ENCODE measurements at places on chromosomes 2 and 18.

DNA sequence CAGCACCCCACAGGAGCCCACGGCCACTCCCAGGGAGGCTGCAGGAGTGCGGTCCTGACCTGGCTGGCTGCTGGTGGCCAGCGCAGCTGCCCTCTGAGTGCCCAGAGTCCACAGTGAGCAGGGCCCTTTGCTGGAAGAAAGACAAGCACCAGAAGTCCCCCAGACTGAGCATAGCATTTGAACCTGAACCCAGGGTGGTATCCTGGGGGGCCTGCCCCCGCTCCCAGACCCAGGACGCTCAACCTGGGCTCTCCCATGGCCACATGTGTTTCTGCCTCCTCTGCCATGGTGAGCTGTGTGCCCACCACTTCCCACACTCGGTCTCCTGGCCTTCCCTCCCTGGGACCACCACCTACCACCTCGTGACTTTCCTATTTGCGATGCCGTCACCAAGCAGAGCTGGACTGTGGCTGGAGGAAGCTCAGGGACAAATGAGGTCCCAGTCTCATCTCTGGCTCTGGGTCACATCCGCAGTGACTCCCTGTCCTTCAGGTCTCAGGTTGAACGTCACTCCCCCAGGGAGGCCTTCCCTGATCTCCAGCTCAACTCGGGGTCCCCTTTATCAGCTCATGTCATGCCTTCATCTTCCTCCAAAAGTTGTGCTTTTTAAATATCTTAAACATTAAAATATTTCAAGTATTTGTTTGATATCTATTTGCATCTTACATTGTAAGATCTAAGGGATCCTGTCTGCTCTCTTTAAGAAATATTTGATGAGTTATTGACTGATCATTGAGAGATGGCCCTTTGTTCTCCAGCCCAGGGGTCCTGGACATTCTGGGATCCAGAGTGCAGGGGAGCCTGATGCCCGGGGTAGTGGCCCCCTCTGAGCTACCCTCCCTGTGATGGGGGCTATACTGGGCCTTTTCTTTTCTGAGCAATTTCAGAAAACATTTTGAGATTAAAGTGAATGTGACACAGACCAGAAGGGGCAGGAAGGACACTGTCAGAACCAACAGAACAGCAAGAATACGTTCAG lies 16.4 kb upstream of the GPR55 start:
- DNase-seq: no peak

DNA sequence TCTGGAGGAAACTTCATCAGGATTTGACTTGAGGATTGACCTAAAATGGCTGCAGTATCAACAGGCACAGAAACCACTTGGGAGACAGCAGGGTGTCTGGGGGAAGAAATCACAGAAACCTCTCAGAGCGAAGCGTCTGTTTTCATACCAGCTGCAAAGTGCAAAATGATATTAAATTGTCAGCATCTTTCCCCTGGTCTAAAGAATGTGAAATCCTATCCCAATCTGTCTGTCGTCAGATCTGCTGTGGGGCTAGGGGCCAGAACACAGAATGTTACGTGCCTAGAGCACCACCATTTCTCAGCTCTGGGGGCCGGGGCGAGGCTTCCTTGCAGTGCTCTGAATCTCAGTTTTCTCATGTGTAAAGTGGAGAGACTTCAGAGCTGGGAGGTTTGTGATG lies 54.1 kb upstream of the MYCN start:
- no peak for DNase-seq

GRCh38 chr2:132715386-132716351 lies 45.7 kb upstream of the LYPD1 start:
- DNase-seq: no peak

GRCh38 chr2:36831185-36831584 lies 134.7 kb downstream of the VIT start:
- no peak for DNase-seq

GRCh38 chr2:229917793-229918192 lies 4.0 kb downstream of the TRIP12 start:
- no peak for DNase-seq

GRCh38 chr2:119240311-119241204 lies 16.9 kb downstream of the STEAP3 start:
- DNase-seq: no peak

DNA sequence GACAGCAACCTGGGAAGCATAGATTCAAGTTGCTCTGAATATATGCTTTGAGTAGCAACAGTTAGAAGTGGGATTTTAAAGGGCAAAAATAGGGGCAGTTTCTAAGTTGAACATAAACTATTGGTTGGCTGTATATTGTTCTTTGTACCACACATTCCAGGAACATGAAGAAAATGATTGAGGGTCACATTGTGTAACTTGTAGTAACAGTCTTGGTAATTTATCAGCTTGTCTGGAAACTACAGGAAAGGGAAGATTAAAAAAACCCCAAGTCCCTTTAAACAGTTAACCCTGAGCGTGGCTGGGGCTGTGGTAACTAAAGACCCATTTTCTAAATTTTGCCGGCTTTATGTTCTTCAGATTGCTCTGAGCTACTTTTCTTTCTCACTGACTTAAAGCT lies 7.4 kb downstream of the PLEKHB2 start:
- no peak for DNase-seq

GRCh38 chr2:137437386-137437785 lies 526.9 kb upstream of the HNMT start:
- DNase-seq: no peak

- no peak for DNase-seq
Measured at GRCh38 chr18:31574359-31574758, 17.3 kb upstream of the TTR start.

DNA sequence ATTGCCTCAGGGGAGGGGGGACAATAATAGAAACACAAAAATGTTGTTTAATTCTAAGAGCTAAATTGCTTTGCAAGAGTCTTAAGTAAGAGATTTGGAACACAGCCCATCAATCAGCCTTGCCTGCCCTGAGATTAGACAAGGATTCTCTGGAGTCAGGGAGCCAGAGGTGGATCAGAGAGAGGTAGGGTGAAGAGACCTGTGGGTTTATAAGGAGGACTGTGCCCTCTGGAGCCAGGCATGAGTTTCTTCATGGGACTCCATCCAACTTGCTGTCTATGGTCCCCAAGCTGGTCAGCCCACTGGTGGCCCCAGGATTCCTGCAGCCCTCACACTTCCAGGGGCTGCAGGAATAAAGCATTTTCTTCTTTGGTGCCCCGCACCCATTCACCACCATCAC lies 139.3 kb downstream of the ALK start:
- no peak for DNase-seq

DNA sequence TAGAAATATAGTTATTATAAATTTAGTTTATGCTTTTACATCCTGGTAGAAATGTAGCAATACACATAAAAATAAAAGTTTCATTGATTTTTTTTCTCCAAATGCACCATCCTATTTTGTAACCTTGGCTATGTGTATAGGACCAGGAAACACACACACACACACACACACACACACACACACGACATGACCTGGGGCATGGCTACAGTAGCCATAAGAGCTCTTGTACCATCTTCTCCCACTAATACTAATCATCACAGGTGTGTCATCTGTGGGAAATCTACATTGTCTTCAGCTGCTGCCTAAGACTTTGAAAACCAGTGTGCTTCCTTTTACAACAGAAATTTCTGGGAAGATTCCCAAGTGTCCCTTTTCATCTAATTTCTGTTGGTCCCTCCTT lies 144.3 kb downstream of the MCFD2 start:
- DNase-seq: no peak

GRCh38 chr2:136767030-136767429 lies 1.7 kb downstream of the THSD7B start:
- no peak for DNase-seq

- no peak for DNase-seq
Measured at GRCh38 chr2:238636269-238637073, 209.7 kb downstream of the ASB1 start.

DNA sequence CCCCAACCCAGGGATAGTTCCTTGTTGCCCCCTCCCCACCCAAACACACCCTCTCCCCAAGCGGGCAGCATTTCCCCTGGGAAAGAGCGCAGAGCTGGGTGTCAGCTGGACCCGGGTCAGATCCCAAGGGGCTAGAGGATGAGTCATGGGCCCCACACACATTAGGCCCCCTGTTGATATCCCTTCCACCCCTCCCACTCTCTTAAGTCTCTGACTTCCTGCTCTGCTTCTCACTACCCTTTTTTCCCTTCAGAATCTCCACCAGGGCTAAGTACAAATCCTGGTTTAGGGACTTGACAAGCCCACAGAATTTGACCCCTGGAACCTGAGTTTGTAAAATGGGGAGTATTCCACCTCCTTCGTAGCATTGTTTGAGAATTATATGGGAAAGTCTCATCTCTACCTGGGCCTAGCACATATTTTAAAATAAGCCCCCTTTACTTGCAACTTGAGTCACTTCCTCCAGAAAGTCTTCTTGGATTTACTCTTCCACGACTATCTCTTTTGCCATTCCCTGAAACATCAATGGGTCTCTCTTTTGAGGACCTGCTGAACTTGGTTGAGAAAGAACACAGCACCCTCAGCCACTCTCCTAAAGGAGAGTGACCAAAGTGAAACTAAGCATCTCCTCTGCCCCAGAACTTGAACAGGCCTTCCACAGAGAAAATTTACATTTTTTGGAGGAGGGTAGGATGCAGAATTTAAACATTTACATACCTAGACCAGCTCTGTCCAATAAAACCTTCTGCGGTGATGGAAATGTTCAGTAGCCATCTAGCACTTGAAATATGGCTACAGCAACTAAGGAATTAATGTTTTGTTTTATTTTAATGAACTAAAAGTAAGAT lies 4.7 kb downstream of the RTKN start:
- DNase-seq: no peak

DNA sequence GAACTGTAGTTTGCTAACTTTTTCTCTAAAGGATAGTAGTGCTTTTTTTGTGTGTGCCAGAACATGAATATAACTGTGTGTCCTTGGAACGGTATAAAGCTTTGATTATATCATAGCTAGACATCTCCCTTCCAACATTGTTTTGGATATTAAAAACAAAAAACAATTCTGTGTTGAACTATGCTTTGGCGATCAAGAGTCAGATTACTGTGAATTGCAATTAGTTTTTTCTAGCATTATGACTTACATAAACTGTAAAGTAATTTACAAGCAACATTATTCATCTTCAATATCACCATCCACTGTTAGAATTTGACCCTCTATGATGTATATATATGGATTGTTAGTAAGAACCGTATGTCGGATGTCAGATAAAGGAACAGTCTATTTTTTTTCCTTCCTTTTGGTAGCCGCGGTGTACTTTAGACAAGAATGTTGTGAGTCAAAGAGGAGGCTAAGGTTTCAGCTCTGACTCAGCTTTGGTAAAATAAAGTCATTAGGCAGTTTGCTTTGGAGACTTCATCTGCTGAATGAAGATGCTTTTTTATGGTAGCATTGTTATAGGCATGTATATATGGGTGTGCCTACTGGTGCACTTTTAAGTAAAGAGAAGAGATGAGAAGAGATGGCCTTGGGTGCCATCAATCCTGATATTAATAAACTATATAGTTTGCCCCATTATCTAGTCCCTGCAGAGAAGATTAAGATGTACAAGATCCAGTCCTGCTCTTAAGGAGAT lies 76.4 kb downstream of the LTBP1 start:
- no peak for DNase-seq

GRCh38 chr18:74714791-74715190 lies 117.1 kb downstream of the ZNF407 start:
- DNase-seq: no peak

DNA sequence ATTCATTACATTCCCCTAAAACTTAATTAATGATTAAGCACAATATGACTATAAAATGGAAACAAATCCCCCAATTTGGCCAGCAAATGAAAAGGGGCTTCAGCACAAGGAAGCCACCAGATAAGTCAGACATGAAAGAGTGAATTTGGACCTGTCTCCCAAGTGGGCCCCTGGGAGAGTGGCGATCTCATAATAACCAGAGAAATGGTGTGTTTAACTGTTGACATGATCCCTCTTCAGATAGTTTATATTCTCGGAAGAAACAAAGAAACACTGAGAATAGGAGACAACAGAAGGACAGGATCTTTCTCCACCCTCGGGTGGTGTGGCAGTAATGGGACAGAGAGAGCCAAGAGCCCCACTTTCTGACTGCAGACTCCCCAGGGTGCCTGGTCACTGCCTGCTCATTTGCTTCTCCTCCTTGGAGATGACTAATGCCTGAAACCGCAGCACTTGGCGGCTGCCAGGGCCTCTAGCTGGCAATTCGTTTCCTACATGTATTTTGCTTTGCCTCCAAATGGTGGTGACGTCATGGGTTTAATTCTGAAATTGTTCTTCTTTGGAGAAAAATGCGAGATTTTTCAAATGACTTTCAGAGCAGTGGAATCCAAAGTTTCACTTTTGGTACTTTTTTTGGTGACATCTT lies 46.4 kb upstream of the SPP2 start:
- no peak for DNase-seq

GRCh38 chr18:21763846-21764646 lies 23.5 kb downstream of the MIB1 start:
- no peak for DNase-seq

DNA sequence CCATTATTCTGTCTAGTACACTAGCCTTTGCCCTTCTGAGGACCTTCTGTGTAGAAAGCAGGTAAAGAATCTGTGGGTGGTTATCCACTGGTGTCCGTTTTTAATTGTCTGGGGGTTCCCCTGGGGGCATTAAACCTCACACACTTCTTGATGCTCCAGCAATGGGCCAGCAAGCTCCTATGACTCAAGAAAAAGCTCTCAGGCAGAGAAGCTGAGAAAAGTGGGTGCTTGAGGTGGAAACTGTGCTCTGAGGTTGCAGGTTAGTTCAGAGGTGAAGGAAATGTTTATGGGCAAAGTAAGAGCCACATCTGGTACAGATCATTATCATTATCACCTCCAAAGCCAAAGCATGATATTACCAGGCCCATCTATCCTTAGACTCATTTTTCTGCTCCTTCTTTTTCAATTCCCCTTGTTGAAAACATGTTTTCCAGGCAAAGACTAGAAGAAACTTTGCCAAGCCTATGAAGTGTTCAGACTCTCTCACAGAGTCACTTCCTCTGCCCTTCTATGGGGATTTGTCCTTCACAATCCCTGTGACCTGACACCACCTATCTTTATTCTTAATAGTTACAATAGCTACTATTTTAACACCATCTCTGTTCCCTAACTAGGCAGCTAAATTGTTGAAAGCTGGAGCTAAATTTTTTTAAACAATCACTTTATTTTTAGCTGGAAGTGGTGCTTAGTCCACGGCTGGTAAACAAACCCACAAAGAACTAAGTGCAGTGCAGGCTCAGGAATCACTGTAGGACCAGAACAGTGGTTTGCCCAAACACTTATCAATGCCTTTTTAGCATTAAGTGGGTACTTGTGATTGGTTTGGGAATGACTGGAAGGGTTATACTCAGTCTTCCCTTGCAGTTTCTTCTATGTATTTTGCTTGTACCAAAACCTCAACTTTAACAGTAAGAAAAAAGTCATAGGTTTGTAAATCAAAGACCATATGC lies 512.8 kb upstream of the POU3F3 start:
- DNase-seq: no peak

All from activated naive CD4-positive, alpha-beta T cell (primary cell).